CD8-positive, alpha-beta memory T cell (primary cell): ENCODE measurements at places on chromosomes 1 and 21. TPM values are rescaled to one million over a fixed set of nuclear protein-coding genes. Genes with fewer than 3 reads are reported as not detected.

Gene PDXK
- total RNA-seq = 96.3 TPM

Gene IL23R
- total RNA-seq = 1.6 TPM

DNA sequence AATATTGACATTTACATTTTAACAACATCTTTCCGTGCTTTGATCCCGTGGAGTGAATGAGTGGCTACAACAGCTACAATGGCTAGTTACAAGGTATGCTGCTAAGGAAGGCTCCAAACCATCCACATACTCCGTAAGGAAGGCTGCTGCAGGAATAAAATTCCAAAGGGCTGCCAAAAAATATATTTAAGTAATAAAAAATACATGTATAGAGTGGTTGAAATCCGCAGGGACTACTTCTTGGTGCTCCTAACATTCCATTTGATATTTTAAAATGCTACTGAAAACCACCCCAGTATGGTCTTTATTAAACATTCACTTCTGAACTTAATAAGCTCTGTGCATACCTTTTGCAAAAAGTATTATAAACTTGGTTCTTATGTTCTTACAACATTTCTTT is 25.3 kb downstream of the TNFSF4 start:
- no peaks in the 10 kb centered on the region for H3K4me1 ChIP-seq
- H3K4me3 ChIP-seq = no peak overlapping the region
- H3K36me3 ChIP-seq = no peaks in the 10 kb centered on the region
- H3K27me3 ChIP-seq = no peaks in the 10 kb centered on the region
- H3K27ac ChIP-seq = no peak overlapping the region

DNA sequence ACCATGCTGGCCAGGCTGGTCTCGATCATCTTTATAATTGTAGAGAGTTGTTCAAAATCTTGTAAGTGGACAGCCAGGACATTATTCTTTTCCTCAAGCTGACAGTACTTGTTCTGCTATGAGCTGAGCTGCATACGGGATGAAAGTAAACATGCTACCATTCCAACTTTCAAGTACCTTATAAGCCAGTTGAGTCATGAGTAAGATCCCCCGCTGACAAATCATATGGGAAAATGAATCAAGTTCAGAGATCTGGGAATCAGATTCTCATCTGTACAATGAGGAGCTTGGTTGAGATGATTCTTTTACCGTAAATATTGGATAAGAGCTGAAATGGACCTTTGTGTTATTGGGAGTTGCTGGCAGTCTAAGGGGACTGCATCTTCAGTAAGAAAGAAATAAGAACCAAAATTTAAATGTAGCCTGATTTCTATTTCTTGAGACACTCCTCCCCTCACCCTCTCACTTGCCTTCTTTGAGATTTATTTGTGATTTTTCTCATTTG is 62.7 kb downstream of the CENPF start:
- H3K4me3 ChIP-seq = no peak overlapping the region
- DNase-seq = no peak
- H3K4me1 ChIP-seq = no peaks in the 10 kb centered on the region
- no peaks in the 10 kb centered on the region for H3K36me3 ChIP-seq
- no peaks in the 10 kb centered on the region for H3K27me3 ChIP-seq
- no peak overlapping the region for H3K27ac ChIP-seq

- H3K27me3 ChIP-seq = no peaks in the 10 kb centered on the region
- H3K36me3 ChIP-seq = no peaks in the 10 kb centered on the region
- no peak for DNase-seq
- no peak overlapping the region for H3K27ac ChIP-seq
- no peaks in the 10 kb centered on the region for H3K4me1 ChIP-seq
These were observed 65.1 kb downstream of the MAB21L3 start for GRCh38 chr1:116176306-116176789.

- H3K27me3 ChIP-seq = no peaks in the 10 kb centered on the region
- H3K4me1 ChIP-seq = no peaks in the 10 kb centered on the region
- H3K4me3 ChIP-seq = no peak overlapping the region
These were observed 82.5 kb downstream of the FGGY start for GRCh38 chr1:59379371-59379728.

DNA sequence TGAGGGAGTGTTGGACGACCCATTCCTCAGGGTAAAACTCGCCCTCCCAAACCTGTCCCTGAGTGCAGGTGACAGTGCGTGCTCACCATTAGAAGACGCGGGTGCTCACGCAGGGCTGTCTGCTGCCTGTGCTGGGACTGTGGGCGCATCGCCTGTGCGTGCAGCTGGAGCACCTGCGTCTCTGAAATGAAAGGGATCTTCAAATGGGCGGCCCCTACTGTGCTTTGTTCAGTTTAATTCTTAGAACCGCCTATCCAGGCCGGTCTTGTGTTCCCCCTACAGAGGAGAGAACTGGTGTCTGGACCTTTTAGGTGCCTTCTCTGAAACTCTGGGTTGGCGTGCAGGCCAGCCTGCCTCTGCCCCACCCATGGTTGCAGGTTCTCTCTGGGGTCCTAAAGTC is 125.8 kb downstream of the PCBP3 start:
- H3K27ac ChIP-seq = no peak overlapping the region
- no peaks in the 10 kb centered on the region for H3K36me3 ChIP-seq
- no peak for DNase-seq
- no peaks in the 10 kb centered on the region for H3K27me3 ChIP-seq

- no peak overlapping the region for H3K27ac ChIP-seq
- H3K4me3 ChIP-seq = no peak overlapping the region
- H3K27me3 ChIP-seq = no peaks in the 10 kb centered on the region
These were observed 275.7 kb upstream of the CAMK1G start for GRCh38 chr1:209307846-209308245.

- H3K36me3 ChIP-seq = no peaks in the 10 kb centered on the region
- no peak overlapping the region for H3K4me3 ChIP-seq
- no peaks in the 10 kb centered on the region for H3K27me3 ChIP-seq
These were observed 9.8 kb downstream of the FBXO42 start for GRCh38 chr1:16342331-16343062.

Gene KCNH1
- total RNA-seq = not detected

DNA sequence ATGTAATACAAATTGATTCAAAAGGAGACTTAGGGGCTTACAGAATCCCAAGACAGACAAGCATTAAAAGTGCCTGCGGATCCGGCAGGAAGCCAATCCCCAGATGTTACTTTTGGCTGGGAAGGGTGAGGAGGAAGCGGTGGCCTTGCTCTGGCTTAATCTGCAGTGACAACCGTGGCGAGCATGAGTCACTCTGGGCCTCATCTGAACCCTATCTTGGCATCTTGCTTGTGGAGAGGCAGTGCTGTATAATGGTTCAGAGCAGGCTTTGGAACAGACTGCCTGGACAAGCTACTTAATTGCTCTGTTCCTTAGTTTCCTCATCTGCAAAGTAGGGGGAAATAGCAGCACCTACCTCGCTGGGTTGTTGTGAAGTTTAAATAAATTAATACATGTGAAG is 74.1 kb downstream of the XCL2 start:
- H3K27me3 ChIP-seq = no peaks in the 10 kb centered on the region
- no peak overlapping the region for H3K27ac ChIP-seq
- H3K4me3 ChIP-seq = no peak overlapping the region
- peak; percentile 10 for DNase-seq
- no peaks in the 10 kb centered on the region for H3K36me3 ChIP-seq

Gene FAAH
- total RNA-seq = 5.1 TPM

- no peaks in the 10 kb centered on the region for H3K27me3 ChIP-seq
- H3K27ac ChIP-seq = peak within 1 kb of the TSS; percentile 71
- peak within 1 kb of the TSS; percentile 27 for H3K4me3 ChIP-seq
- peaks cover 36% of the 10 kb centered on the region for H3K4me1 ChIP-seq
These were observed at the start of gene RHOC for GRCh38 chr1:112706505-112707220. Gene RHOC, minus strand, starts transcription at chr1:112707127. Its CDS starts 3,328 bp downstream, at chr1:112703799.

- H3K4me3 ChIP-seq = no peak overlapping the region
- H3K27ac ChIP-seq = no peak overlapping the region
- peaks cover 12% of the 10 kb centered on the region for H3K4me1 ChIP-seq
These were observed 41.5 kb downstream of the CLSTN1 start for GRCh38 chr1:9782116-9782751.
